ENCODE measurements at places on chromosomes 3 and 15. TPM values are rescaled to one million over a fixed set of nuclear protein-coding genes. Genes with fewer than 3 reads are reported as not detected.

The GOLGA6A gene
- total RNA-seq = 0.89 TPM

The ACAN gene
- total RNA-seq = 8.3 TPM

The TXNRD3 gene
- 13.6 TPM for total RNA-seq

The SEMA3G gene
- total RNA-seq = 16.2 TPM

The IMP3 gene
- total RNA-seq = 31.4 TPM

The MUSTN1 gene
- 9.6 TPM for total RNA-seq

The PAQR9 gene
- not detected for total RNA-seq

The IL12A gene
- total RNA-seq = 0.30 TPM

The TRPM1 gene
- 3.5 TPM for total RNA-seq
